ENCODE measurements at places on chromosomes 4 and X.

- no peak for DNase-seq
Observed at GRCh38 chrX:73615022-73615421, 52.0 kb downstream of the CHIC1 start.

- DNase-seq, result no peak
Observed at GRCh38 chrX:44012484-44013096, 39.4 kb upstream of the NDP start.

- DNase-seq, result no peak
Observed at GRCh38 chr4:154005171-154005520, 216.3 kb upstream of the SFRP2 start.

- DNase-seq, result no peak
Observed at GRCh38 chrX:42988700-42989099, 210.7 kb upstream of the PPP1R2C start.

DNA sequence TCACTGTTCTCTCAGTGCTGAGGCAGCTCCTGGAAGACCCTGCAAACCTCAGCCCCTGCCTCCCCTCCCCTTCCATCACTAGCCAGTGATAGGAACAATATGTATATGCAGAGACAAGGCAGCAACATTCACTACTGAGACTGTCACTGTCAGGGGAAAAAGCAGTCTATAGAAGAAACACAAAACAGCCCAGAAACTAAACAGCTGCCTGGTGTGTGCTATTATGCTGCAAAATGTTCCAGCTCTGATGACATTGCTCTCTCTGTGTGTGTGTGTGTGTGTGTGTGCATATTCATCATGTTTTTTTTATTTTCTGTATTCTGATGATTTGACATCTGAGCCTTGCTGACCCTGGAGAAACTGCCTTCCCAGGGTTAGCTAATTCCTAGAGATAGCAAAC lies 147.2 kb downstream of the SPATA18 start:
- DNase-seq, result no peak

- DNase-seq, result no peak
Observed at GRCh38 chr4:15495621-15496020, 25.9 kb downstream of the CC2D2A start.

DNA sequence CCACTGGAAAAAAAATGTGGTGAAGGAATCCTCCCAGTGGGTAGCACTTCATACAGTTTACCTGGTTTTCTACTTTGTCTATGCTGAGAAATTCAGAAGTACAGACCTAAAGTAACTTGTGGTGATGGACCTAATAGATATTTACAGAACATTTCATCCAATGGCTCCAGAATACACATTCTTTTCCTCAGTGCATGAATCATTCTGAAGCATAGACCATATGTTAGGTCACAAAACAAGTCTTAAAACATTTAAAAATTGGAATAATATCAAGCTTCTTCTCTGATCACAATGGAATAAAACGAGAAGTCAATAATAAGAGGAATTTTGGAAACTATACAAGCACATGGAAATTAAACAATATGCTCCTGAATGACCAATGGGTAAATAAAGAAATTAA lies 450.1 kb upstream of the INTU start:
- DNase-seq, result no peak

- no peak for DNase-seq
Observed at GRCh38 chrX:3548765-3549391, 164.6 kb downstream of the PRKX start.

DNA sequence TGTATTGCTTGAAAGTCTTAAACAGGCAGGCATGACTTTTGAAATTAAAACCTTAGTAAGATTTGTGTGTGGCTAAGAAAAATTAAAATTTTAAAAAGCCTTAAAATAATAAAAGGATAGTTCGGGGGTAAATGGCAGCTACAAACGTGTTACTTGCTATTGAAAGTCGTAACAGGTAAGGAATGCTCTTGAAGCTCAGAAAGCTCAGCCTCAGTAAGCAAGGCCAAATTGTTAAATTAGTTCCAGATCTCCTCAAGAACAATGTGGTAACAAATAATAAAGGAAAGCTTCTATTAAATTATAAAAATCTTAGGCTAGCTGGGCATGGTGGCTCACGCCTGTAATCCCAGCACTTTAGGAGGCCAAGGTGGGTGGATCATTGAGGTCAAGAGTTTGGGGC lies 25.5 kb downstream of the PRMT9 start:
- DNase-seq, result no peak

- DNase-seq, result no peak
Observed at GRCh38 chrX:2458309-2458708, 42.5 kb downstream of the DHRSX start.

- no peak for DNase-seq
Observed at GRCh38 chr4:139274790-139275189, 5.2 kb downstream of the MGARP start.

DNA sequence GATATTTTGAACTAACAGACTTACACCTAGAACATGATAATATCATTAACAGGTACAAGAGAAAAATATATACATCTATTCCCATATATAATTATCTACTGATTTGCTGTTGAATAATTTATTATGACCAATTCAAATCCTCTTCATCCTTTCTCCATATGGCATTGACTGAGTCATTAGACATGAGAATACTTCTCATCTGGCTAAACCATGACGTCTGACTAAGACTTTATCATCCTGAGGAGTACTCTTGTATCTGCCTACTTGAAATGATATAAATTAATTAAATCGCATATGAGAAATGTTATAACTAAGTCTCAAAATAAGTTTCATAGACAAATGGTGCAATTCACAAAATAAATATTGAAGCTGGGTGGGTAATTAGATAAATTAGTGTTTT lies 67.4 kb downstream of the EMCN start:
- DNase-seq, result no peak

GRCh38 chr4:7043284-7044136 lies at the start of gene TADA2B:
Gene TADA2B (plus strand): TSS chr4:7043372. CDS start chr4:7043580, 208 bp downstream.
- DNase-seq, result peak; percentile 12

- no peak for DNase-seq
Observed at GRCh38 chrX:135015523-135016245, 6.7 kb downstream of the RTL8B start.

GRCh38 chrX:125003746-125004446 lies 315.8 kb upstream of the TEX13C start:
- no peak for DNase-seq

GRCh38 chr4:156790866-156791265 lies 180.7 kb downstream of the PDGFC start:
- no peak for DNase-seq

- DNase-seq, result no peak
Observed at GRCh38 chr4:151882072-151882803, 121.4 kb upstream of the GATB start.

DNA sequence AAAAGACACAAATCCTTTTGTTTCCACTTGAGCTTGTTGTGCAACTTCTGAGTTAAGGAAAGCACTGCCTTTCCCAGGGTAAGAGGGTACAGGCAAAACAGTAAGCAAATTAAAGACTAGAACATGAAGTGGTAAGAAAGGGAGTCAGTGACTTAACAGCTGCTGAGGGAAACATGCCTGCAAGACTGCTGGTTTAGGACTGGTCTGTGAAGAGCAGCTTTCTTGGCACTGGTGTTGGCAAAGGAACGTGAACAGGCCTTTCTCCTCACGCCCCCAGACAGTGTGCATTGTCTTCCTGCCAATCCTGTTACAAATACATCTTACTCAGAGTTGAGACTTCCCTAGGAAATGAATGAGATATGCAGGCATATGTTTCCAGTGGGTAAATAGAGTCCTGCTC lies 2.6 kb downstream of the LHFPL1 start:
- no peak for DNase-seq

DNA sequence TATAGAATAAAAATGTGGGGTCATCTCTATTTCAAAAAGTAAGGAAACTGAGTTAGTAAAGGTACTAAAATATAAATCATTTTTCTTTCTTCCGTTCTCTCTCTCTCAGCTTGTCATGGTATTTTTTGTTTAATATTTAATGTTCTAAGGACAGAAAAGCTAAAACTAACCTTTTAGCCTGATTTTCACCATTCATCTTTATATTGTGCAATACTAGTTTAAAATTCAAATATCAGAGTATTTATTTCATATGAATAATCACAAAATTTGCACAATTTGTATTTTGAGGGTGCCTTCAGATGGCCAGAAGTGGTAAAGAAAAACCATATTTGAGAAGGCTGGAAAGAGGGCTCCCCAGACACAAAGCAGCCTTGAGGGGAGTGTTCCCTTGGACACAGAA lies 197.6 kb upstream of the AR start:
- no peak for DNase-seq

DNA sequence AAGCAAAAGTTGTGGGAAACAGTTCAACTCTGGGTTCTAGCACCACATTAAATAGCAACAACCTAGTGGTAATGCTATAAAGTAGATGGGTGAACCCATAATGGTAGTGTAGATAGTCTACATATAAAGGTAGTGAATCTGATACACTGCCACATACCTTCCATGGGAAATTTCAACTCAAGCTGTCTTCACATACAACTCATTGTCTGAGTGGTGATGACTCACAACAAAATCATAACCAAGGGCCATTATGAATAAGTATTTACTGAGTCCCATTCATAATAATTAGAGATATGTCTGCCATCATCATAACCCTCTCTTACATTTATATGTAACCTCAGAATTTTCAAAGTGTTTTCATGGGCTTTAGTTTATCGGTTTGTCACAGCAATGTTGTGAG lies 34.8 kb downstream of the EGF start:
- DNase-seq, result no peak

DNA sequence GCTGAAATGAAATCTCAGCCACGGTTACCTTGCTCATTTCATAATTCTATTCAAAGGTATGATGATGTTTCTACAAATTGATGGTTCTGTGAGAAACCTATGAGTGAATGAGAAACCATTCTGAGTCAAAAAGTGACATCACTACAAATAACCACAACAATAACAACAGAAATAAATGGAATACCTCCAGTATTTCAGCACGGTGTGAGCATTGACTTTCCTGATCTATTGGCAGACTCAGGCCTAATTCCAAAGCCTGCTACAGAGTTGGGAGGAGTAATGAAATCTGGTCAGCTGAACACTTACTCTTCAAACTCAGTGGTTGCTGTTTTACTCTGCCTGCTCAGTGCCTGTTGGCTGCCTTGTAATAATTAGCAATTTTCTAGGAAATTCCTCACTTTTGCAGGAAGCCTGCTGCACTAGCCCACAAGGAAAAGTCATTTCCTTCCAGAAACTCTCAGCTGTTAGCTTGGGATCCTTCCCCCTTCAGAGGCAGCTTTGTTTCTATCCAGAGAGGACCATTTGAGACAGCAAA lies 18.8 kb upstream of the SYNPO2 start:
- DNase-seq, result no peak

DNA sequence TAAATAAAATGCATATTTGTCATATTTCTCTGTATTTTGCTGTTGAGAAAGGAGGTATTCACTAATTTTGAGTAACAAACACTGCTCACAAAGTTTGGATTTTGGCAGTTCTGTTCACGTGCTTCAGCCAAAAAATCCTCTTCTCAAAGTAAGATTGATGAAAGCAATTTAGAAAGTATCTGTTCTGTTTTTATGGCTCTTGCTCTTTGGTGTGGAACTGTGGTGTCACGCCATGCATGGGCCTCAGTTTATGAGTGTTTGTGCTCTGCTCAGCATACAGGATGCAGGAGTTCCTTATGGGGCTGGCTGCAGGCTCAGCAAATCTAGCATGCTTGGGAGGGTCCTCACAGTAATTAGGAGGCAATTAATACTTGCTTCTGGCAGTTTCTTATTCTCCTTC lies 3.3 kb downstream of the HTT start:
- no peak for DNase-seq

Data from stimulated activated CD8-positive, alpha-beta memory T cell treated with anti-CD3 and anti-CD28 coated beads, Interleukin-4, amount 100 ng/mL, for 4 hours (primary cell).